ENCODE measurements at places on chromosomes 4 and X.

DNA sequence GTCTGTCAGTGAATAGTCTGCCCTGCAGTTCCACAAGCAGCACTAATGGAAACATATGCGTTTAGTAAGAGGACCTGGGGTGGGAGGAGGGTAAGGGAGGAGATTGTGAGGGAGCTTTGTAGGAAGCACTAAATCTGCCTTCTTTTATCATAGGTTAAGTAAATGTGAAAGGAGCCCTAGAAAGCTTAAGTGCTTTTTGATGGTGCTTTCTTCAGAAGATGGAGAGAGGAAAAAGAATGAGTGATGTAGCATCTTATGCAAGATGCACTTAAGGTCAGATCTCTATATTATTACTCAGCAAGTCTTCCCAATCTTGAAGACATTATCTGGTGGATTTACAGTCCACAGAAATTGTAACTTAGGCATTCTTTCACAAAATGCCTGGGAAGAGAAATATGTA is 322.7 kb downstream of the PDHA2 start:
- DNase-seq: no peak

DNA sequence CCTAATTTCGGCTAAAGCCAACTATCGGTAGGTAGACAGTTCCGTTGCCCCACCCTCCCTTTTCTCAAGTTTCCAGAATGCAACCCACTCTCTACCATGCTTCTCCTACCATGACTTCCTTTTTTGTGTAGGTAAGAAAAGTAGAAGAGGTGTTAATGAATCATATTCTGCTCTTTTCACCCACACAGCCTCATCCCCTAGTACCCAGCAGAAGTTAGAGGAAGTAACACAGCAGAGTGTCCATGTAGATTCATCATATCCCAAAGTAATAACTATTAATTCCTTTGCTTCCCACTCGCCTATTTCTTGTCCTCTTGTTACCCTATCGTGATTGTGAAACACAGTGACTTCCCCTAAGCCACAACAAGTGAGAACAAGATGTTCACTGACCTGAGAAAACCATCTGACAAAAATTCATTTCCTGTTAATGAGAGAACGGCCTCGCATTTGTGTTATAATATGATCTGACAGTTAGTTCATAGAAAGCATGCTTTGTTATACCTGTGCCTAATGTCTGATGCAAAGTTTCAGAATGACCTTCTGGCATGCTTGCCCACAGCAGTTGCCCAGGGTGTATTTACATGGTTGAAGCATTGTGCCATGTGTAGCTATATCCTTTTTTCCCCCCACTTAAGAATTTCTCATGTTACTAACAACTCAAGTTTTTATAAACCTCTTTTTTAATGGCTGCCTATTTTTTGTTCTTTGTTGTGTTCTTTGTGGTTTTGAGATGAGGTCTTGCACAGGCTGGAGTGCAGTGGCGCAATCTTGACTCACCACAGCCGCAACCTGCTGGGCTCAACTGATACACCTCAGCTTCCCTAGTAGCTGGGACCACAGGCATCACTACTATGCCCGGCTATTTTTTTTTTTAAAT is 185.6 kb downstream of the RAP1GDS1 start:
- no peak for DNase-seq

- DNase-seq: no peak
Measured at GRCh38 chr4:182494103-182494502, 250.9 kb downstream of the TENM3 start.

GRCh38 chrX:68749426-68749825 is 79.4 kb upstream of the EFNB1 start:
- no peak for DNase-seq

- no peak for DNase-seq
Measured at GRCh38 chr4:59920416-59920815, 1279.7 kb upstream of the ADGRL3 start.

DNA sequence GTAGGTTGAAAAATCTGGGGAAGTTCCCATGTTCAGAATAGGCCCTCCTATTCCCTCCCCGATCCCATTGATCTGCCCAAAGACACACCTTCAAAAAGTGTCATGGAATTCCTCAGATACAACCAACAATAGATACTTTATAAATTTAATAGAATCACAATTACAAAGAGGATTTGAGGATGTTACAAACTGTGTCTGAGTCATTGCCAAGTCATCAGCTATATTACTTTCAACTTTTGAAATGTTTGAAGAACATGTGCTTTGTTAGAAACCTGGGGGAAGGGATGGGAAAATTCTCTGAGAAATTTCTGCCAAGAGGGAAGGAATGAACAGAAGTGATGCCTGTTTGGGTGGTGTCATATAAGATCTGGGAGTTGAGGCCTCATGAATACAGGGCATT is 46.7 kb downstream of the KCNIP4 start:
- DNase-seq: no peak

GRCh38 chr4:36013206-36013605 is 231.1 kb downstream of the ARAP2 start:
- DNase-seq: no peak

GRCh38 chr4:173704201-173704600 is 174.2 kb upstream of the HAND2 start:
- no peak for DNase-seq

- DNase-seq: peak; percentile 34
Measured at GRCh38 chr4:3471886-3472285, 8.8 kb downstream of the DOK7 start.

DNA sequence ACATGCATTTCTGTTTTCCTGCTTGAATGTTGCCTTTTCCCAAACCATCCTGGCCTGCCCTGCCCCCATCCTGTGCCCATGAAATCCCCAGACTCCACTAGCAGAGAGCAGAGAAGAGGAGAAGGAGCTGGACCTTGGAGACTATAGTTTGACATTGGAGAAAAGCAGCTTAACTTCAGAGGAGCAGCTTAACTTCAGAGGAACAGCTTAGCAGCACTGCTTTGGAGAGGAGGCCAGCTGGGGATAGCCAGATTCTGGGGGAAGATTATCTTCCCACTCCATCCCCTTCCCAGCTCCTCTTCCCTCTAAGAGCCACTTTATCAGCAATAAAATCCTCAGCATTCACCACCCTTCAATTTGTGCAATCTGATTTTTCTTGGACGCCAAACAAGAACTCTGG is 443.0 kb downstream of the PCDH10 start:
- no peak for DNase-seq

DNA sequence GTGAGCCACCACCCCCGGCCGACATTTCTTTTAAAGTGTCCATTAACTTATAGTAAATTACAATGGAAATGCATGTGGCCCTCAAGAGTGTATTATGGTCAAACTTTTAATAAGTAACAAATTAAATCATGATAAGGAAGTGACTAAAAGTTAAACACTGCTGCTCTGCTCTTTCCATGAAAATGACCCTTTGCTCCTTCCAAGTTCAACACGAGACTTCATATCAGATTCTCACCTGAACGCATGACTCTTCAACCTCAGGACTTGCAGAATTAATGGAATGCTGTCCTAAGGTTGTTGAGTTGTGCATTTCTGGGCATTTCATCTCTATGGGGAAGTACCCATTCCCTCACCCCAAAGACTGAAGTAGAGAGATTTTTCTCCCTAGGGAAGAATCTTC is 27.1 kb downstream of the AWAT2 start:
- DNase-seq: no peak

DNA sequence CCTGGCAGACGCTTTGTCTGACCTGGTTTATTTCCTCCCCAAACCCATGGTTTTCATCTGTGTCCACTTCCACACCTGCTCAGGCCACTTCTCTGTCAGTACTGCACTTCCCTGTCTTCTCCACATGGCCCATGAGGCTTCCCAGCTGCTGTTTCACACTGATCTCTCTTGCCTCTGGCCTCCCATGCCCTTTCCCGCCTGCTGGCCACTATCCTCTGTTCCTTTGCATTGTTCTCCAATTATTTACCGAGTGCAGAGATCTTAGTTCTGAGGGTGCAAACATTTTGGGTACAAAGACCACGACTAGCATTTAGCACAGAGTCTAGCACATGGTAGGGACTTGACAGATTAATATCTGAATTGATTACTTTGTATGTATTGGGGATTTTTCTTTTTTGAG is 174.8 kb upstream of the NPY2R start:
- no peak for DNase-seq

- no peak for DNase-seq
Measured at GRCh38 chr4:42632653-42633382, 24.1 kb downstream of the ATP8A1 start.

DNA sequence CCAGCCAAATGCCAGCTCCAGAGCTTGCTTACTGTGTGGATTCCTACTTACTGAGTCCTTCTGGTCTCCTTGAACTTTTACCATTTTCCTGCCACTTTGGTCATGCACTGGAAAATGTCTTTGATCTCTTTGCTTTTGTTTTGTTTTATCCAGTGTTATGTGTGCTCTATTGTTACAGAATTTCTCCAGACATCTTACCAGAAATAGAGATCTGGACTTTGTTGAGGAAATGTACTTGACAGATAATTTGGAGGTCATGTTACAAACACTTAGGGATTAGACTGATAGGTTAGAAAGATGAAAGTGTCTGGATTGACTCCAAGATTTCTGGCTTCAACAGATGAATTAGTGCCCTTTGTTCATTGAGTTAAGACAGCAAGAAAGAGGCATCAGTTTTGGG is 5.7 kb upstream of the ZNF330 start:
- DNase-seq: no peak

DNA sequence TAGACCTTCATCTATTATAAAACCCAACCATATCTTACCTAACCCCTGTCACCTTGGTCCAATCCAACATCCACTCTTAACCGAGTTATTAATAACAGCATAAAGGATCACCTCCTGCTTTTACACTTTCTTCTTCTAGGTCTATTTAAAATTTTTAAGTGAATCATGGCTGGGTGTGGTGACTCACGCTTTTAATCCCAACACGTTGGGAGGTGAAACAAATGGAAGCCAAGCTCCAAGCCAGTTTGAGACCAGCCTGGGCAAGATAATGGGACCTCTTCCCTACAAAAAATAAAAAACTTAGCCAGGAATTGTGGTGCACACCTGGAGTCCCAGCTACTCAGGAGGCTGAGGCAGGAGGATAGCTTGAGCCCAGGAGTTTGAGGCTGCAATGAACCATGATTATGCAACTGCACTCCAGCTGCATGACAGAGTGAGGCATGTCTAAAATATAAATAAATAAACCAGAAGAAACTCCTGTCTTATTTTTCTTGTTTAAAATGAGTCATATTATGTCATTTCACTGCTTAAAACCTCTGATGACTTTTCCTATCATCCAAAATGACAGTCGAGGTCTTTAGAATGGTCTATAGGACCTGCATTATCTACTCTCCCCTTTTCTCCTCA is 188.4 kb downstream of the GASK1B start:
- no peak for DNase-seq

DNA sequence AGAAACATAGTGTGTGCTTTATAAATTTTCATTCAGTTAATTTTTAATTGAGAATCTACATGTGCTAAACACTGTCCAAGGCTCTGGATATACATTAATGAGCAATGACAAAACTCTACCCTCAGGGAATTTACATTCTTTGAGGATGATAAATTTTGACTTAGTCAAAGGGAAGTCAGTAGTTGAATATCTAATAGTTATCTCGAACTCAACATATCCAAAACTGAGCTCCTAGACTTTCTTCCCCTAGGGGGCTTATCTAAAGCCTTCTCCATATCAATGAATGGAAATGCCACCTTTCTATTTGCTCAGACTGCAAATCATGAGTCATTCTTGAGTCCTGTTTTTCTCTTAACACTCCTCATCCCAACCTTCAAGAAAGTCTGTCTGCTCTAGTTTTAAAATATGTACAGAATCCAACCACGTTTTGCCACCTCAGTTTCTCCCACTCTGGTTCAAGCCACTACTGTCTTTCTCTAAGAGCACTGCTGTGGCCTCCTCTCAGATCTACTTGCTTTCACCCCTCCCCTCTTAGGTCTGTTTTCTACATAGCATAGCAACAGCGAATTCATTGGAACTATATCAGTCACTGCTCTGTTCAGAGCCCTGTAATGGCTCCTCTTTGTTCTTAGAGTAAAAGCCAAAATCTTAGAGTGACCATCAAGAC is 9.5 kb downstream of the PARM1 start:
- DNase-seq: no peak

DNA sequence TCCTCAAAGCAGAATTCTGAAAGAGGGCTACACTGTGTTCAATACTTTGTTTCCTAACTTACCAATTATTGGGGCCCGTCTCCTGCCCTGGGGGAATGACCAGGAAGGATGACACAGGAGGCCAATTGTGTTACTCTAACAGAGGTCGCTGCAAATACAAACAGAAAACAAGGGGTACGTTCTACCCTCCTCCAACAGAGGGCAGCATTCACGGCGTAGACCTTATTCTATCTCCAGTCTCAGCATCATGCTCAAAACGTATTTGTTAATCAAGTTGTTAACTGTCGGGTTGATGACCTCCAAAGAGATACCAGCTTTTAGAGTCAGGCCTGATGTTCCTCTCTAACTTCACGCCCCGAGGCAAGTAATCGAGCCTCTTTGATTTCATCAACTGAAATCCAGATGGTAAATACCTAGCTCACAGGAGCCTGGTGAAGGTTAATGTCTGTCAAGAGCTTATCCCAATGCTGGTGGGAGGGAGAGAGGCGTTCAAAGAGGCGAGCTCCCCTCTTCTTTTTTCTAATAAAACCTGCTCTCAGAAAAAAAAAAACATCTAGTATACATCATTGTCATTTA is 181.0 kb upstream of the KCNIP4 start:
- no peak for DNase-seq

DNA sequence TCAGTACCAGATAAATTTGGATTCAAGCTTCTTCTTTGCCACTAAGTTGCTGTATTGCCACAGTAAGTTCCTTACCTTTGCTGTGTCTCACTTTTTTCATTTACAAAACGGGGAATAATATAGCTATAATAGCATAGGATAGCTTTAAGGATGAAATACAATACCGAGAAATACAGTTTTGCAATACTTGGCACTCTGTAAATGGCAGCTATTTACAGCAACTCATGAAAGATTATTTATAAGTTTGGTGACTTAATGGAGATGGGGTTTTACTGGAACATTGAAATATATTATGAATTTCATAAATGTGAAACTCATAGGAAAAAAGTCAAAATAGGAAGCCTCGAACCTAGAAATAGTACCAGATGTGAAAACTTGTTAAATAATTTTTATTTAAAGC is 27.6 kb downstream of the ANXA10 start:
- DNase-seq: no peak

- DNase-seq: no peak
Measured at GRCh38 chrX:30283456-30284200, 25.6 kb downstream of the NR0B1 start.

DNA sequence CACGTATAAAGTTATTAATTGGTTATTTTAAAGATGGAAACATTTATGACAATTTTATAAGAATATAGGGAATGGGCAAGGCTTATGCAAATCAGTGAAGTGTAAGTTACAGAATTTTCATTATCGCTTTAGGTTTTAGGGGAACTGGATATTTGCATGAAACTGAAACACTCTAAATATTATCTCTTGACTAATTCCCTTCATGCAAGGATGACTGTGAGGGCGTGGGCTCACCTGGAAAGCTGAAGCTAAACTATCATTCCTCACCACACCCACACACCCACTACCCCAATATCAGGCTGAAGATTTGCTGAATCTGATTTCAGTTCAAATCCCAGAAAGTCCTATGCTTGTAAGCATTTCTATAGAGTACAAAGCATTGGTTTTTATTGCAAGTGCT is 81.7 kb upstream of the ARHGAP24 start:
- no peak for DNase-seq

GRCh38 chr4:116688536-116688935 is 396.8 kb downstream of the TRAM1L1 start:
- DNase-seq: no peak

Measured in Right ventricle myocardium superior (tissue), 1 donor.